Sigmoid colon (tissue), 7 donors: ENCODE measurements at places on chromosomes 7 and 10.
A peak's percentile ranks its signal among the peaks of the same experiment; 100 is the strongest.

GRCh38 chr10:99374526-99374925, 45.4 kb downstream of the CNNM1 start:
- DNase-seq = no peak

- peak; percentile 71 for DNase-seq
These were observed at the start of gene SAMD9 for GRCh38 chr7:93117852-93118530. Gene SAMD9, minus strand, starts transcription at chr7:93117979. Its CDS starts 11,882 bp downstream, at chr7:93106097.

- DNase-seq = no peak
These were observed 219.8 kb upstream of the PPP1R3A start for GRCh38 chr7:114138587-114138986.

DNA sequence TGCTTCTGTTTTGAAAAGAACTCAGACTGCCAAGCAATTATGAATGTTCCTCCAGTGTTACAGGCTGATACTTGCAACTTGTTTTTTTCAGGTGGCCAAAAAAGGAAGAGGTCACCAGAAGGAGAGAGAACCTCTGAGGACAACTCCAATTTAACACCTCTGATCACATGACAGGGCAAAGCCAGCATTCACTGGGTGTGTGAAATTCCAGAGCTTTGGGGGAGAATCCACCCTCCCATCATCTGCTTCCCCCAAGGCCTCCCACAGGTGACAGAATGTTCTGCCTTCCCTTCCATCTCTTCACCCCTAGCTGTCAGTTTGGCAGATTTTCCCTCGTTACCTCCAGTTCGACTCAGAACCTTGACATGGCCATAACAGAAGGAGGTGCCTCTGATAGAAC, 39.1 kb downstream of the GOT1 start:
- no peak for DNase-seq

- DNase-seq = no peak
These were observed 261.3 kb downstream of the BICC1 start for GRCh38 chr10:58773944-58774343.

- DNase-seq = no peak
These were observed 786 bp upstream of the CNOT4 start for GRCh38 chr7:135510592-135511183.

DNA sequence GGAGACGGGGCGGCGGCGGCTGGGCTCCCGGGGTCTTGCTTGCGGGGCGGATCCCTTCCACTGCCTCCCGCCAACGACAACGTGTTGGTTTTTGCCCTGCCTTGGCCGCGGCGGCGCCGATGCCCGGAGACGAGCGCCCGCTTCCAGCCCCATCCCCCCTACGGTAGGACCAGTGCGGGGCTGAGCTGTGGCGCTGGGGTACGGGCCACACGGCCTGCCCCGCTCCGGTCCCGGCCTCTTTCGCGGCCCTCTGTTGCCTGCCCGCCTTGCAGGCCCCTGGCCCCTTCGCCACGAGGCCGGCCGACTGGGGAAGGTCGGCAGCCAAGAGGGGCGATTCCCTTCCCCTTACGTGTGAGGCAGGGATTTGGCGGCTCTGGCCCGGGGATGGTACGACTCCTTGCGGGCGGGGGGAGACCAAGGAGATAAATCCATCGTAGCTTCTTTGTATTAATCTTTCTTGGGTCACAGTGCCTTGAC, 488 bp downstream of the EIF4H start:
- peak; percentile 78 for DNase-seq

DNA sequence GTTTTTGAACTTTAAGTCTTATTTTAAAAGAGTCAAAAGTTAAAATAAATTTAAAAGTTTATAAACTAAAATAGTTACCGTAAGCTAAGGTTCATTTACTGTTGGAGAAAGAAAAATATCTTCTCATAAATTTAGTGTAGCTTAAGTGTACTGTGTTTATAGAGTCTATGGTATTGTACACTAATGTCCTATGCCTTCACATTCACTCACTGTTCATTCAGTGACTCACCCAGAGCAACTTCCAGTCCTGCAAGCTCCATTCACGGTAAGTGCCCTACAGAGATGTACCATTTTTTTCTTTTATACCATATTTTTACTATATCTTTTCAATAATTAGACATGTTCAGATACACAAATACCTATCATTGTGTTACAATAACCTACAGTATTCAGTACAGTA, 97.6 kb downstream of the PTN start:
- no peak for DNase-seq

DNA sequence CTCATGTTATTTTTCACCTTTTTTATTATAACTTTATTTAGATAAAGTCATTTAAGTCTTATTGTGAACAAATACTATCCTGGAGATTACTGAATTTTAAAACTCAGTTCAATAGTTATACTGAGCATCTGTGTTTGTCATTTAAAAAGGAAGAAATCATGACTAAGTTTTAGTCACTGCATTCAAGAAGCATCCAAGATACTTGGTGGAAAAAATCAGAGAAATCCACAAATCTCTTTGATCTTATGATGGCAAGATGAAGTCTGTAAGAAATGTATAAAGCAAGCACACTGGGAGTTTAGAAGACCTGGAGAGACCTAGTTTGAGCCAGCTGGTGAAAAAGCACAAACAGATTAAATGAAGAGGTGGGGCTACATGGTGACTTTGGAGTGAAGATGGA, 529.8 kb upstream of the IGFBP3 start:
- DNase-seq = no peak

- DNase-seq = no peak
These were observed 111.6 kb upstream of the TBX20 start for GRCh38 chr7:35365523-35365922.

DNA sequence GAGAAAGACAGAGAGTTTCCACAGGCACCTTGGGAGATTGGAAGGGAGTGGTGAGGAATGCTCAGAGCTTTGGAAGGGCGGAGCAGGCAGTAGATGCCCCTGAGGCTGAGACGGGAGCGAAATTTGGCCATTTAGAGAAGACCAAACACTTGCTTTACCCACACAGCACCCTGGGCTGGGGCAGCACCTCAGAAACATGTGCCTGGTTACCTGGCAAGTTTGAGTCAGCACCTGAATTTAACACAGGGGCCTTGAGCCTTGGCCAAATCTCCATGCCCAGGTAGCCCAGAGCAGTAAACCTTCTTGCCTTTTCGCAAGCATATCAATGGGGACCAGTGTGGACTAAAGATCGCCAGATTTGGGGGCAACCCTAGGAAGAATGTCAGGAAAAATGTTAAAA, 111.9 kb upstream of the NFE2L3 start:
- DNase-seq = no peak

GRCh38 chr7:68440866-68441265, 1157.4 kb upstream of the AUTS2 start:
- DNase-seq = no peak

DNA sequence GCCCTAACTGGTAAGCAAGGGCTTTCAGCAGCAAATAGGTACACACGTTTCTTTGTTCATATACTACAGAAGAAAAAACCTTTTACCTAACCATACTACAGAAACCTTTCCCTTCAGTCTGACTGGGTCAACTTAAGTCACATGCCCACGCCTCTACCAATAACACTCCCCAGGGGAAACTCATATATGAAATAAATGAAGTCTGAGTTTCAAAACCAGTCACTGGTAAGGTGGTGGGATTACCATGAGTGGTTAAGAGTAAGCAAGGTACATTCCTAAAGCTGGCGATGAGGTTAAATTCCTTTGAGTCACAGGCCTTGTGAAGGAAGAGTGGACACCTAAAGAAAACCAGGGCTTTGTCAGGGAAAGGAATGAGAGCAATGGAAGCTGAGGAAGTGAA, 21.4 kb upstream of the KIF20B start:
- no peak for DNase-seq

GRCh38 chr10:93947055-93947454, 46.7 kb upstream of the PLCE1 start:
- no peak for DNase-seq

- no peak for DNase-seq
These were observed 450.6 kb upstream of the SORCS1 start for GRCh38 chr10:107614939-107615685.

DNA sequence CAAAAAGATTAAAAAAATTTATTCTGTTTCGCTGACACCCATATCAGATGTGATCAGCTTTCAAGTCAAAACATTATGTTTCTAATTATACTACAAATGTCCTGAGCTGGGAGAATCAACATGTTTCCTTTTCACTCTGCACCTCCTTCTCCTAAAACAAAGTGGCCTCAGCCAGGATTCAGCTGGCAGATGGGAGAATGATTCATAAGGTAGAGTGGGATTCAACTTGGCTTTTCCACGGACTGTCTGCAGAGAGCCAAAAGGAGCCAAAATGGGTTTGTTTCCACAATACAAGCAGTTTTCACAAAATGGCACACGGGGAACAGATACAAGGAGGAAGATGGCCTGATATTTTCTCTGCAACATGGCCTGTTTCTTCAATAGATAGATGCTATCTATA, 376.5 kb upstream of the PRKCQ start:
- DNase-seq = no peak

DNA sequence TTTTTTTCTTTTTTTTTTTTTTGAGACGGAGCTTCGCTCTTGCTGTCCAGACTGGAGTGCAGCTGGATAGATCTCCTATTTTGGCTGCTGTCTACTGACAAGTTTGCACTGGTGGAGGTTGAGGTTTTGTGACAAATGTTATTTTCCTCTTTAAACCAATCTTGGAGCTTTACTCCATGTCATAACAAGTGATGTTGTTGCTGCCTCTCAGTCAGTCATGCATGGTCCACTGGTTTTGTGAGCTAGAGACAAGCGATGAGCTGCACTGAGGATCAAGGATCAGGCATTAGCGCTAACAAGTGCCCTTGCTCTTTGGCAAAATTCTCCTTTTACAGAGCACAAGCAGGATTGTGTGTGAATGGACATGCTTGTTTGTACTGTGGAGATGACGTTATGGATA, 805 bp upstream of the WDFY4 start:
- DNase-seq = no peak

GRCh38 chr7:74272305-74273038, 16.7 kb upstream of the CLIP2 start:
- DNase-seq = peak; percentile 90

DNA sequence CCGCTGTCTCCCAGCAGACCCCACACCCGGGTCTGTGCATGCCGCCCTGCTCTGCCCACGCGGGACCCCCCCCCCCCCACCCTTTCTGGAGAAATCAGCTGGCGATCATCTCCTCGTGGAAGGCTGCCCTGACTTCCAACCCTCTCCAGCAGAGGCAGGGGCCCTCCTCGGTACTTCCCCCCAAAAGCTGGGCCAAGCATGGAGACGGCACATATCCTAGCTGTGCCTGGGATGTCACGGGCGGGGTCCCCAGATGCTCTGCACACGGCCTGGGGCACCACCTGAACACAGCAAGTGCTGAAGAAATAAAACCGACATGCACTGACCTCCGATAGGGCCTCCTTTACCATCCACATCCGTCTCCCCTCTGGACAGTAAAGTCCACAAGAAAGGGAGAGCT, 96.0 kb downstream of the DIP2C start:
- DNase-seq = no peak

- DNase-seq = no peak
These were observed 98.4 kb upstream of the GJD4 start for GRCh38 chr10:35506741-35507140.

GRCh38 chr7:42091461-42092291, 145.3 kb downstream of the GLI3 start:
- no peak for DNase-seq

DNA sequence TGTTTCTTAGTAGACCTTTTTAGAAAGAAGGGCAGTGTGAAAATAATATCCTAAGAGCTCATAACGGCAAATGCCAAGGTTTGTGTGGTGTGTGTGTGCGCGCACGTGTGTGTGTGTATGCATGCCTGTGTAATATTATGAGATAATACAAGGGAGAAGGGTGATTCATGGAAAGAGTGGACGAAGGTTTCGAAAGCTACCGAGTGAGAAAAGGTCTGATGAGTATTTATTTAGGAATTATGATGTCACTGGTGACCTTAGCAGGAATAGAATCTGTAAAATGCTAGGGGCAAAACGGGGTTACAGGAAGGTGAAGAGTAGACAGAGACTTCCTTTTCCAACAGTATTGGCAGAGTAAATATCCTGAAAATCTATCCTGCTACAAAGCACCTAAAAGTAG, 107.3 kb downstream of the AHR start:
- DNase-seq = no peak

GRCh38 chr10:79933961-79934360, 14.9 kb downstream of the SFTPD start:
- no peak for DNase-seq

DNA sequence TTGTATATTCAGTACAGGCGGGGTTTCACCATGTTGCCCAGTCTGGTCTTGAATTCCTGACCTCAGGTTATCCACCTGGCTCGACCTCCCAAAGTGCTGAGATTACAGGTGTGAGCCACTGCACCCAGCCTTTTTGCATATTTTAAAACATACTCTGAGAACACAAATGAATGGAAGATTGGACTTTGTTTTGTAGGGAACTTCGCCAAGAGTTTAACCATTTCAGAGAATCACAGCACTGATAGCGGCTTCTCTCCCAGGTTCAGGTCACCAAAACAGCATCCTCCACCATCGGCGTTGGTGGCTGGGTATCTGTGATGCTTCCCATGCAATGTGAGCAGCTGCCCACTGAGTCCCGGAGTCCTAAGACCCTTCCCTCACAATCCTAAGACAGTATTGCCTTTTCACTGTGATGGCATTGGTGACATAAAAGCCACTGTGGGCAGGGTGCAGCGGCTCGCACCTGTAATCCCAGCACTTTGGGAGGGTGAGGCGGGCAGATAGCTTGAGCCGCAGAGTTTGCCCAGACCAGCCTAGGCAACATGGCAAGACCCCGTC, 42.3 kb upstream of the PSAP start:
- DNase-seq = no peak

DNA sequence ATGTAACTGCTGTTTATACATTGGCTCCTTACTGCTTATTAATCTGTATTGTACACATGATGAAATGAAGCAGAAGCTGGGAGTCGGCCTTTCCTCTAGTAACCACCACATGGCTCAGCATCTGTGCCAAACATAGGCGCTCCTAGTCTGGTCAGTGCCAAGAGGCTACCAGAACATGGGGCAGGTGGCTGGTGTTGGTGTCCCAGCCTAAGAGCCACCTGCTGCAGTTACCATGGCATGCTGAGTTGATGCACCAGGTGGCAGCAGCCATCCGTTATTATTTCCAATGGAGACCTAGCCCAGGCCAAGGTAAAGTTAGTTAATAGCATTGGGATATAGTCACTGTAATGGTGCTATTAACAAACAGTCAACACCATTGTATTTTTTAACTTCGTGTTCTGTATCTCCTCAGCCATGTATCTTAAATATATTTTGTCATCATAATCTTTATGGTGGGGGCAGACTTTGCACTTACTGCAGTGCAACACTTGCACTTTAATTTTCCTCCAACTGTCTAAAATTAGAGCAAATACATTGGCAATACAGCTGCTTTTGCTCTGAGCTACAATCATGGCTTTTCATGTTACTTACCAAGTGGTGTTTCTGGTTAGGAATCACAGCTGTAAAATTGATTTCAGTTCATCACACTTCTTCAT, 33.1 kb downstream of the HBP1 start:
- no peak for DNase-seq

DNA sequence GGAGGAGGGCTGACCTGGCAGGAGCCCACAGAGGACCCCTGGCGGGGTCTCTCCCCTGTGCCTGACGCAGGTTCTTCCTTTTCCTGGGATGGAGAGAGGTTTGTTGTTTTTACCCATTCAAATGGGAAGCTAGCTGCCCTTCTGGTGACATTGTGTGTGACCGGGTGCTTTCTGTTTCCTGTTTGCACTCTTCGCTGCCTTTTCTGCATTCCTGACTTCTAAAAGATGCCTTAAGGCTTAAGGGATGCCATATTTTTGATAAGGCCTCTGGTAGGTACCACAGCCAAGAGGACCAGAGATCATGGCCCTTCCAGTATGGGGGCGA, 20.3 kb downstream of the ZNF783 start:
- DNase-seq = no peak
